NCI-H1105 treated with DMSO at 0.1 percent for 48 hours (cell line): ENCODE measurements at places on chromosomes 12 and 14.
A peak's percentile ranks its signal among the peaks of the same experiment; 100 is the strongest.

DNA sequence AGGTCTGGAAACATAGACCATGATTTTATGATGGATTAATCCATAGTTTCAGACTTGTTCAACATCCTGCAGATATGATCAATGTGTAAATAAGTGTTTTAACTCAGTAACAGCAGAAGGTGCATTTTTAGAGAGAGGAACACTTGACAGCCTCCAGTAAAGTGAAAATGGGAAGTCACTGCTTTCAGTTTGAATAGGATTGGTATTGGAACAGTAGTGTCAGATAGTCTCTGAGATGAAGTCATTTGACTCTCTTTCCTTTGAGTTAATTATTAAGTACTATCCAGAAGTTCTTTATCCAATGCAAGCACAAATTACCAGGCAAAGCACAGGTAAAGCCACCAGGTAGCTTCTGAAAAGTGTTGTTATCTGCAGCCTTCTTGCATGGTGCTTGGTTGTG lies 14.5 kb upstream of the NAV3 start:
- no peak for DNase-seq

- no peak for DNase-seq
These were observed 66.4 kb downstream of the DCAF5 start for GRCh38 chr14:69086537-69086936.

DNA sequence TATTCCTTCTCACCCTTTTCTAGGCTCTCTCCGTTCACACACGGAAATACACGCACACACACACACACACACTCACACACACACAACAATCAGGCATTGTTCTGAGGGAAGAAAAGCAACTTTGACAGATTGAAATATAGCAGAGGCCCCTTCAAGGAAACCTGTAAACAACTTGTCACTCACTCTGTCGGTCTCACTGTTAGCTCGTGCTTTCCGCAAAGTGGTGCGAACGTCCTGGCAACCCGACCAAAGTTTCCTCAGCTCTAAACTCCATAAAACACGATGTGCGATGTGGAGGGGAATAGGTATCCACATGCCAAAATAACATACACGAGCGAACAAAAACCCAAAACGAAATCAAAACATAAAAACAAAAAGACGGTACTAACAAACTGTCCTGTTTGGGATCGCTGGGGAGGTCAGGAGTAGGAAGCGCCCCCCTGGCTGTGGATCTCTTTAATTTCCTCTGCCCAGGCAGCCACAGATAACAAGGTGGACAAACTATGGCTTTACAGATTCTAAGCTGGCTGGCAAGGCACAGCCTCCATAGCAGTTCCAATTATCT lies 822 bp upstream of the SOX5 start:
- DNase-seq: peak; percentile 58

- no peak for DNase-seq
These were observed 333.7 kb downstream of the DAD1 start for GRCh38 chr14:22255017-22255950.

- DNase-seq: no peak
These were observed 156.5 kb upstream of the AMIGO2 start for GRCh38 chr12:47236109-47236714.
